ENCODE measurements at places on chromosomes 11 and 22.
A peak's percentile ranks its signal among the peaks of the same experiment; 100 is the strongest.

GRCh38 chr11:6319001-6319703 is 1.1 kb downstream of the CAVIN3 start:
- H3K27ac ChIP-seq: no peak overlapping the region
- H3K36me3 ChIP-seq: no peaks in the 10 kb centered on the region
- peaks cover 4% of the 10 kb centered on the region for H3K4me1 ChIP-seq
- DNase-seq: no peak

GRCh38 chr11:25902476-25902875 is 429.5 kb upstream of the ANO3 start:
- no peaks in the 10 kb centered on the region for H3K4me1 ChIP-seq
- no peak overlapping the region for H3K27ac ChIP-seq
- no peaks in the 10 kb centered on the region for H3K36me3 ChIP-seq

DNA sequence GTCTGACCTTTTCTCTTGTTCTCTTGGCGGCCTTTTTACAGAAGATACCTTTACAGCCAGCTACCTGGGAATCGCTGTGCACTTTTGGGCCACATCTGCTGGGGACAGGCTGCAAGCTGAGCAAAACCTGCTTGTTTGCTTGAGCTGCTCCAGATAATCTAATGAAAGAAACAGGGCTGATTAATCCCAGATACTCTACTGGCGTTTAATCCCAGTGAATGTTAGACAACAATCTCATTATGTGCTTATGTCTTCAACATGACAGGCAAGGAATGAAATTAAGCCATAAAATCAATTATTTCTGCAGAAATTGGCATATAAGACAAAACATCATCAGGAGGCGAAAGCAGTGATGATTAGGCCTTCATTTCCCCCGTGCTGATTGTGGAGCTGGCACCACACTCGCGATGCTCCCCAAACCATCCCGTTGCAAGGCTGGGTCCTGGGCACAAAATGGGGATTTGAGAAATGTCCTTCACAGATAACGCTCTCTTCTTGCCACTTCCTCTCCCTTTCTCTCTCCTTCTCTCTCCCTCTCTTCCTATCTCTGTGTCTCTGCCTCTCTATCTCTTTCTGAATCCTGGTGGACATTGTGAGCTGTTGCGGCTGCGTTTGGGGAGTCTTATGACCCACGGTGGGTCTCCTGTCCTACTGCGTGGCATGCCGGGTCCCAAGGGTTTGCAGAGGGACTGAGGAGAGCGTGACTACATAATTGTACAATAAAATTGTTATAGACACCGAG is 1053.8 kb downstream of the TBC1D22A start:
- H3K4me3 ChIP-seq: no peak overlapping the region
- no peak for DNase-seq
- no peaks in the 10 kb centered on the region for H3K4me1 ChIP-seq
- H3K36me3 ChIP-seq: no peaks in the 10 kb centered on the region
- H3K27ac ChIP-seq: no peak overlapping the region

DNA sequence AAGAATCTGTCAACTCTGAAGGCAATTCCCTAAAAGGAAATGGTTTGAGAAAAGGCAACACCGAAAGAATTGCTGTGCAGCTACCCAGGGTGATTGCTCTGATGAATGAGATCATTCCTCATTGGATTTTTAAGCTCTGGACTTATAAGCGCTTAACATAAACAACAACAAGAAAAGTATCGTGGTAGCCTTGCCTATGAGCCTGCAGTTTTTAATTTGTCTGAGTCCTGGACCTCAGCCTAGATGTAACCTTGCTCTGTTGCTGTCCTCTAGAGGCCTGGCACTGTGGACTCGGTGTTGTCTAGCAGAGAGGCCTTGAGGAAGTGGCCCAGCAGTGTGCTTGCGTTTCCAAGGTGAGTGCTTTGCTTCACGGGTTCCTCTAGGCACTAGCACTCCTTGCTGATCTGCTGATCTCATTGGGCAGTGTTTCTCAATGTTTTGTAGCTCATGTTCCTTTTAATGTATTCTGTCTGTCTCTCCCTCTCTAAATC is 20.4 kb downstream of the CCDC81 start:
- DNase-seq: no peak
- 0 out of 2 replicates have a peak, but pooled peaks cover 2% of the 10 kb centered on the region for H3K4me1 ChIP-seq
- H3K36me3 ChIP-seq: no peaks in the 10 kb centered on the region
- H3K27me3 ChIP-seq: no peaks in the 10 kb centered on the region

DNA sequence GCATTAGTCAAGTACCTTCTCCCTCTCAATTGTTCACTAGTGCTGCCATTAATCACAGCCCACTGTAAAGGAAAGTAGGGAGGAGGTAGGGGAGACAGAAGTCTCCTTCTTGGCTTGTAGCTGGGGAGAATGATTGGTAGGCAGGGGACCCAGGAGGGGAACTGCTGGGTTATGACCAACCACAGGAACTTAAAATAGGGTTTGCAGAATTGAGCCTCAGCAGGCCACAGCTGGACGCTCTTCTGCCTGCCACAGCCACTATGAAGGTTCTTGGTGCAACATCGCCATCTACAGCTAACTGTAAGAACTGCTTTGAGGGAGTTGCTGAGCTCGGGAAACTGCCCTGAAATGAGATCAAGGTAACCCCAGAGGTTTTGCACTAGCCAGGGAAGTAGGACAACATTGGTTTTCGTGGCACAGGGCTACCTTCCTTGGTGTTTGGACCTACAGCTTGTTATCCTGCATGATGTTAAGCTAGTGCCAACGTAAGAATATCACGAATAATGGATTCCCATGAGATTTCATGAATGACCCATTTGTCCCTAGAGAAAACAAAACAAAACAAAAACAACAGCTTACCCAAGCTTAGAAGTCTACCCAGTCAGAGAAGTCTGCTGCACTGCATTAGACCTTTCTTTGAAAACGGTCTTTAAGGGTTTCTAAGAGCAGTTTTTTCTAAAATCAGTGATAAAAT is 787.1 kb upstream of the API5 start:
- no peak overlapping the region for H3K4me3 ChIP-seq
- H3K27me3 ChIP-seq: no peaks in the 10 kb centered on the region
- H3K4me1 ChIP-seq: peaks cover 1% of the 10 kb centered on the region
- peak; percentile 66 for DNase-seq

- no peak overlapping the region for H3K4me3 ChIP-seq
- no peaks in the 10 kb centered on the region for H3K36me3 ChIP-seq
- H3K27ac ChIP-seq: no peak overlapping the region
- H3K4me1 ChIP-seq: no peaks in the 10 kb centered on the region
- DNase-seq: no peak
These were observed 101.2 kb downstream of the SIK3 start for GRCh38 chr11:116997071-116997470.

DNA sequence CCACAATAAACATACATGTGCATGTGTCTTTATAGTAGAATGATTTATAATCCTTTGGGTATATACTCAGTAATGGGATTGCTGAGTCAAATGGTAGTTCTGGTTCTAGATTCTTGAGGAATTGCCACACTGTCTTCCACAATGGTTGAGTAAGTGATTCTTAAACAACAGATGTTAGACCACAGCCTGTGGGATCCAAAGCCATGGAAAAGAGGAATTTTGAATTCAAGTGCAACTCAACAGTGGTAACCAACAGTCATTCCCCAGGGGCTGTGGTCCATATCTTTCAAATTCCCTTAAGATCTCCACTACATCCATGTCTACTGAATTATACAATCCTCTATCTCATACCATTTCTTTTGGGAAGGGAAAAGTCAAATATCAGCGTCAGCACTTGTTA is 321.5 kb downstream of the LARGE1 start:
- H3K27me3 ChIP-seq: no peaks in the 10 kb centered on the region
- no peak overlapping the region for H3K27ac ChIP-seq
- no peak overlapping the region for H3K4me3 ChIP-seq
- no peaks in the 10 kb centered on the region for H3K36me3 ChIP-seq

DNA sequence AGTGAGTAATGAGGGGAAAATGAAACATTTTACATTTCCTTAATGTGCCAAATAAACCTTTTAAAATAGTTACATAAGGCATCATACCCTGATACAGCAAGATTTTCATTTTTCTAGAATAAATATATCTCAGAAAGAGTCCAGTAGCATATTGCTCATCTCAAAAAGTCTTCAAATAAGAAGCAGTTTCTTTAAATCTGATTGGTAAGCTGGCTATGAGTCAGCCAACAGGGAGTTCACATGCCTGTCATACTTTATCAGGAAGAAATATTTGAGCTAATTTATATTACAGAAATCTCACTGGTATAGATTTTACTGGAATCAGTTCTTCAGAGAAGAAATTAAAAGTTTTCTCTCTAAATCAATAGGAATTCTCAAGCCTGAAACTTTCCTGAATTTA is 258.1 kb downstream of the C11orf87 start:
- no peaks in the 10 kb centered on the region for H3K36me3 ChIP-seq
- H3K27ac ChIP-seq: no peak overlapping the region
- no peaks in the 10 kb centered on the region for H3K27me3 ChIP-seq
- no peak for DNase-seq
- H3K4me1 ChIP-seq: no peaks in the 10 kb centered on the region
- H3K4me3 ChIP-seq: no peak overlapping the region

DNA sequence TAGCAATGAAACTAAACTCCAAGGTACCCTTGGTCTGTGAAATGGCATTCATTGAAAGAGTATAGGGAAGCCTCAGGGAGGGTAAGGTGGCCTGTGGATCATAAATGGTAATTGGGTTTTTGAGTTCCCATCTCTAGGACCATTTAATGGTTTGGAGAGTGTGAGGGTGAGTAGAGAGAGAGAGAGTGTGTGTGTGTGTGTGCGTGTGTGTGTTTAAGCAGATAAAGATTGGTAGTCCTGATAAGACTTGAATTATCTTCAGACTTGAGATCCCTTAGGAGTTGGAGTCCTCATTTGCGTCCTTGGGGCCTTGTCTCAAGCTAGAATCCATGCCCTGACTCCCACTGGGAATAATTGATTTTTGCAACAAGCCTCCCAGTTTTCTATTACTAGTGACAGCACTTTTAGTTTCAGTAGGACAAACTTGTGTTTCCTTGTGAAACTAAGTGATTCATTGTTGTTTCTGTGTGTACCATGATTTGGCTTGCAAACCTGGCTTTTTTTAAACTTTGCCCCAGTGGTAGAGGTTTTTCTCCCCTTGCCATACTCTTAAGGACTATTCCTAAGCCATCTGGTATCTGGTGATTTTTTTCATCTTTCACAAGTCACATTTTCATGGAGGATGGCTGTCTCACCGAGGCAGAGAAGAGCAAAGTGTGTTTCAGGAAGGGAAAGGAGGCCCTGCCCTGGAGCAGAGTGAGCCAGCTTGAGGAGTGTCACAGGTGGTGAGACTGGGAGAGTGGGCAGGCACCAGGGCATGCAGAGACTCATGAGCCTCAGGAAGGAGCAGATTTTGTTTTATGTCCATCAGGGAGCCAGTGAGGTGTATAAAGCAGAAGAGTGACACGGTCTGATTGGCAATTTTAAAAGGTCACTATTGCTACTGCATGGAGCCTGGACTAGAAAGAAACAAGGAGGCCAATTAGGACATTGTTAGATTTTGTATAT is 26.7 kb downstream of the ALKBH3 start:
- H3K27me3 ChIP-seq: no peaks in the 10 kb centered on the region
- H3K4me1 ChIP-seq: no peaks in the 10 kb centered on the region
- no peak overlapping the region for H3K27ac ChIP-seq
- no peak for DNase-seq

DNA sequence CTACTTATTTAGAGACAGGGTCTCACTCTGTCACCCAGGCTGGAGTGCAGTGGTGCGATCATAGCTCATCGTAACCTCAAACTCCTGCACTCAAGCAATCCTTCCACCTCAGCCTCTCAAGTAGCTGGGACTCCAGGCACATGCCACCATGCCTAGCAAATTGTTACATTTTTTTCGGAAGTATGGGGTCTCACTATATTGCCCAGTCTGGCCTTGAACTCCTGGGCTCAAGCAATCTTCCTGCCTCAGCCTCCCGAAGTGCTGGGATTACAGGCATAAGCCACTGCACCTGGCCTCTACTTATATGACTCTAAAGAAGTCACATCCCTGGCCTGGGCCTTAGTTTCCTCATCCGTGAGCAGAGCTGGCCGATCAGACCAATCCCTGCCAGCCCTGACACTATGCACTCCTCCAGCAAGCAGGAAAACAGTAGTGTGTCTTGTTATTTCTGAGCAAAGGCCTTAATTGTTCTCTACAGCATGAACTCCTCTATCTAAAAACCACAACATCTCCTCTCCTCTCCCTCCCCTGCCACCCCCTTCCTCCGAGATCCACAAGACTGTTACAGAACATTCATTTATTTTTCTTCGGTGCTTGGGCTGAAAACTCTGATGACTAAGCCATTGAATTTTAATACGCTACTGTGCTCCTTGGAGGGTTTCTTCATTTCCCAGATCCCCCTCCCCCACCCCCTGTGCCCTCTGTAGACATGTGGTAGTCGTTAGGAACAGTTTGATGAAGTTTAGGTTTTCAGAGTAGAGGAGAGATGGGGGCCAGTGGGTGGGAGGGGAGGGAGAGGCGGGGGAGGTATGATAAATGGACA is 91.5 kb downstream of the ABTB2 start:
- H3K4me1 ChIP-seq: peaks cover 7% of the 10 kb centered on the region
- no peaks in the 10 kb centered on the region for H3K36me3 ChIP-seq
- no peaks in the 10 kb centered on the region for H3K27me3 ChIP-seq

- no peak overlapping the region for H3K4me3 ChIP-seq
- H3K27ac ChIP-seq: no peak overlapping the region
- H3K4me1 ChIP-seq: no peaks in the 10 kb centered on the region
- no peaks in the 10 kb centered on the region for H3K36me3 ChIP-seq
These were observed 119.6 kb upstream of the BLID start for GRCh38 chr11:122235615-122236014.

GRCh38 chr11:1908618-1909017 is 10.9 kb upstream of the TNNT3 start:
- H3K36me3 ChIP-seq: no peaks in the 10 kb centered on the region
- no peaks in the 10 kb centered on the region for H3K27me3 ChIP-seq
- no peak overlapping the region for H3K4me3 ChIP-seq
- H3K4me1 ChIP-seq: 0 out of 2 replicates have a peak, but pooled peaks cover 5% of the 10 kb centered on the region

- DNase-seq: no peak
- H3K27ac ChIP-seq: no peak overlapping the region
- H3K27me3 ChIP-seq: no peaks in the 10 kb centered on the region
- H3K4me3 ChIP-seq: no peak overlapping the region
- H3K36me3 ChIP-seq: no peaks in the 10 kb centered on the region
These were observed 14.0 kb downstream of the OTOG start for GRCh38 chr11:17561111-17561415.

DNA sequence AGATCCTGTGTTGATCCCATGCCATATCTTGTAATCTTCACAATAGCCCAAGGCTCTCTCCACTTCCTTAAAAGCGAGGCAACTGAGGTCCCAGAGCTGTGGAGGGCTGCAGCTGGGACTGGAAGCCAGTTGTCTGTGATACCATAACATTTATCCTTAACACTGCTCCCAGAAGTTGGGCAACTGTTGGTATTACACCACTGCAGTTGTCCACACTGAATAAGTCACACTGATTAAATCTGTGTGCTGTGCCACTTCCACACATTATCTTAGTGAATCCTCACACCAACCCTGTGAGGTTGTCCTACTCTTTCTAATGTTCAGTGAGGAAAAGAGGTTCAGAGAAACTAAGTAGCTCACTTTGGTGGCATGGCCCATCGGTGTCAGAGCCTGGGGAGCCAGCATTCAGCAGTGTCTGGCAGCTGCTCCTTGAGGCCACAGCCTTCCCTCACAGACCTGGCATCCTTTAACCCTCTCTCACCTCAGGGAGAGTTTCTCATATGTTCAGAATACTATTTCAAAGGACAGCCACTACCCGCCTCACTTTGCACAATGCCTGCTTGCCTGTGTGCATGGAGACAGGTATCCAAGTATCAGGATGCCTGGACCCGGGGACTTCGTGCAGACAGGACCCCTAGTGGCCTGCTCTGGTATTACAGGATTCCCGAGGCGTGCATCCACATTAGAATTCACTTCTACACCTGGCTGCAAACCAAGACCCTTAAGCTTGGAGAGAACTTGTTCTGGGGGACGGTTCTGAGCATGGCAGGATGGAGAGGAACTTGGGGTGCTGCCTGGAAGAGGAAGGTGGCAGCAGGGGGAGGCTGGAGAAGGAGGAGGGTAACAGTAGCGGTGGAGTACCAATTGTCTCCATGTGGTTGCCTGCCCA is 221.9 kb upstream of the TBCEL start:
- H3K27me3 ChIP-seq: no peaks in the 10 kb centered on the region
- H3K27ac ChIP-seq: no peak overlapping the region
- no peak overlapping the region for H3K4me3 ChIP-seq
- no peaks in the 10 kb centered on the region for H3K36me3 ChIP-seq
